Fibroblast of villous mesenchyme (primary cell): ENCODE measurements at places on chromosomes 5 and 9. TPM values are rescaled to one million over a fixed set of nuclear protein-coding genes. Genes with fewer than 3 reads are reported as not detected.

OR13C5 gene
- total RNA-seq: not detected in 2 replicates

PCDHA7 gene
- 0.32 and 0.86 TPM in 2 replicates for total RNA-seq

DNA sequence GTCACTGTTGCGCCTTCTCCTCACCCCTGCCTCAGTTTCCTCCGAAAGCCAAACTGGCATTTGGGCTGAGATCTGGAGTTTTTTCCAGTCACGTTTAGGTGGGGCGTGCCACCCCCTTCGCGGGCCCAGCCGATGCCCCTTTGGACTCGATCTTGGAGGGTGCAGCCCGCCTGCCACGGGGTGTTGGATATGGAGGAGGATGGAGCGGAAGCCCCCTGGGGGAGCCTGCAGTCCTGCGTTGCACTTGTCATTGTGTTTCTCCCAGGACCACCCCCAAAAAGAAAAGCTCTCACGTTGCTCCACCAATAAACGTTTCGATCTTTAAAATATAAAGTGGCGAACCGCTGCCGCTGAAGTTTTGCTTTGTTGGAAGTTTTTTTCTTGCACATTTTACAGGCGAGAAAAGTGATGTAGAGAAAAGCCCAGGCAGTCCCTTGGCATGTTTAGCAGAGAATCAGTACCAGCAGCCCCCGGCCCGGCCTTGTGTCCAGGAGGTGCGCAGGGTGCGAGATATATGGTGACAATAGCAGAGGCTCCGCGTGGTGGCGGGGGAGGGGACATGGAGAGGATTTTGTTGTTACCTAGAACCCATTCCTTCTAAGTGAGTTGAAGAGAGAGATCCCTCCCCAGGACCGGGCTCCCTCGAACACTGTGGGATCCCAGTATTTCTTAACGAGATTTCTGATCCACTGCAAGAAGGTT, 681 bp downstream of the F2R start:
- DNase-seq: no peak

DNA sequence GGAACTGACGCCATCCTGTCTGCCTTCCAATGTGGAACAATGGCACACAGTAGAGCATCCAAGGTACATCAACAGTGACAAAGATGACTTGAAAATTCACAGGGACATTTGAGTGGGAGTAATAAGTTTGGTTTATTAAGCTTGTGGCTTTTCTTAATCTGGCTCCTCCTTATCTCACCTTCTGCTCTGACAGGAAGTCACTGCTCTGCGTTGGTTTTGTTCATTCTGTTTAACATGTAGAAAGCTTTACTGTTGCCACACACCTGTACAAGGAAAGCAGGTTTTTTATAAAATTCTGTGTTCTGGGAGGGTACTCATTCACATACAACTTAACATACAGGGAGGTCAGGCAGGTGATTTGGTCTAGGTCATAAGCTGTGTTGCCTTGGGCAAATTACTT, 1.6 kb upstream of the GZMK start:
- no peak for DNase-seq

BNC2 gene
- total RNA-seq: 33.7 and 41.6 TPM in 2 replicates

DNA sequence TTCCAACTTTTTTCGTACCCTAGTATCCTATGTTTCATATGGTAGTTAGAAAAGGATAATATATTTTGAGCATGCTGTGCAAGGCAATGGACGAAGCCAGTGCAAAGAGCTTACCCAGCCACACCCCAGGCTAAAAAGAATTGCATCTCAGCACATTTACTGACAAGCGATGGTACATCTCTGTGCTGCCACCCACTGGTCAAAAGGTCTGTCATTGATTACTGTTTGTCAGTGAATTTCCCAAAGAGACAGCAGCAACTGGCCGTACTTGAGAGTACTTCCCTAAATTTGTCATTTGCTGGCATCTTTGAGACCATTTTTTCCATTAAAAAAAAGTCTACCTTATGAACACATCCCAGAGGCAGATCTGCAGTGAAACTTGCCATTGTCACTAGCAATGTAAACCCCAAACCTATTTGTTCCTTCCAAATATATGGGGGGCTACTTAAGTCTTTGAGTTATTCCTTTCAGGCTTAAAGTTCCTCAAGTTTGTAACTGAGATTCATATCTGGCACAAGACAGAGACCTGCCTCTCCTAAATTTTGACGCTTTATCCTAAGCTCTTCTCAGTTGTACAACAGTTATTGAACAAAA, 184.3 kb downstream of the CTNND2 start:
- DNase-seq: no peak

DNA sequence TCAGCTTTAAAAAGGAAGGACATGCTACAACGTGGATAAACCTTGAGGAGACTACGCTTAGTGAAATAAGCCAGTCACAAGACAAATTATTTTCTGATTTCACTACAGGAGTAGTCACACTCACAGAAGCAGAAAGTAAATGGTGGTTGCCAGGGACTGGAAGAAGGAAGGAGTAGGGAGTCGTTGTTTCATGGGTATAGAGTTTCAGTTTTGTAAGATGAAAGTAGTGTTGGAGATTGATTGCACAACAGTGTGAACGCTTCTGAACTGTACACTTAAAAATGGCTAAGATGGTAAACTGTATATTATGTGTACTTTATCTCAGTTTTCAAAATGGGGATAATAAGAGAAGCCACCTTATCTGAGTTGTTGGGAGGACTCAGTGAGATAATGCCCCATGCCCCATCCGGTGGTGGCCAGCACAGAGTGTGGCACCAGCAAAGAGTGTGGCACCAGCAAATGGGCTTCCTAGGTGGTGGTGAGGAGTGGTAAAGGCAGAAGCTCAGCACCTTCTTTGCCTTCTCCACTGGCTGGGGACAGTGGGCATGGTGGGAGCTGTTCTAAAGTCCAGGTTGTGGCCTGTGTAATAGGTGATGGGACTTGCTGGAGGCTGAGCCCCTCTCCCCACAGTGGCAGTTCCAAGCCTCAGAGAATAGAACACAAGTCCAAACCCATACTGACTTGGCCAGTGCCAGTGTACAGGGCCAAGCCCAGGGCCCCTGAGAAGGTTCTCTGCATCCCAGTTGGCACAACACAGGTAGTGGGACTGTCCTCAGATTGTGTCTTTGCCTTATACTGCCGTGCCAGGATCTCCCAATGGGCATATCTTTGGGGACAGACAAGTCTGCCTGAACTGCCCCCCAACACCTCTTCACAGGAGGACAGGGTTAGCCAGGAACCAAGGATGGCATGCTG, 4.4 kb downstream of the SLC22A4 start:
- DNase-seq: peak; percentile 63

DNA sequence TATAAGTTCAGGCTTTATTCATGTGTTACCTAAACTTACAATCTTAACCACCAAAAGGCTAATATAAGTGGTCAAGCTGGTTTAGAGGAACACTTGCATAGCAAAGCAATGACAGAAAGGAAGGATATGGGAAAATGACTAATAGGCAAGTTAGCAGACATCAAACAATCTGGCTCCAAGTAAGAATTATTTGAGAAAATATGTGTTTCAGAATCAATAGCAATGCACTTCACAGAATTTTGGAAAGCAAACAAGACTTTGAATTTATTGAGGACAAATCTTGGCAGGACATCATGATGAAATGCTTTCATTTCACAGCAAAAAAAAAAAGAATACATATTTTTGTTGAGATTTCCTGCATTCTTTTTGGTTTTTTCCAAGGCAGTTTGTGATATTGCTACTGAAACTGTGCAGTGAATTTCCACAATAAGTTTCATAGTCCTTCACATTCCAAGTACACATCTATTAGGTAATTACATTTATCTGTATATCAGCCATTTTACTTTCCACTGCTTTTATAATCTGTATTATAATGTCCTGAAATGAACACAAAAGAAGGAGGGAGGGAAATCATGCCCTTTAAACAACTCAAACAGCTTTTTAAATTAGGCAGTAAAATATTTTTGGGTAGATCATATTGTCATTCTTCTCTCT, 417.9 kb downstream of the NR2F1-AS1 start:
- DNase-seq: peak; percentile 78

PCDHAC2 gene
- under 0.01 TPM in 2 replicates for total RNA-seq

DNA sequence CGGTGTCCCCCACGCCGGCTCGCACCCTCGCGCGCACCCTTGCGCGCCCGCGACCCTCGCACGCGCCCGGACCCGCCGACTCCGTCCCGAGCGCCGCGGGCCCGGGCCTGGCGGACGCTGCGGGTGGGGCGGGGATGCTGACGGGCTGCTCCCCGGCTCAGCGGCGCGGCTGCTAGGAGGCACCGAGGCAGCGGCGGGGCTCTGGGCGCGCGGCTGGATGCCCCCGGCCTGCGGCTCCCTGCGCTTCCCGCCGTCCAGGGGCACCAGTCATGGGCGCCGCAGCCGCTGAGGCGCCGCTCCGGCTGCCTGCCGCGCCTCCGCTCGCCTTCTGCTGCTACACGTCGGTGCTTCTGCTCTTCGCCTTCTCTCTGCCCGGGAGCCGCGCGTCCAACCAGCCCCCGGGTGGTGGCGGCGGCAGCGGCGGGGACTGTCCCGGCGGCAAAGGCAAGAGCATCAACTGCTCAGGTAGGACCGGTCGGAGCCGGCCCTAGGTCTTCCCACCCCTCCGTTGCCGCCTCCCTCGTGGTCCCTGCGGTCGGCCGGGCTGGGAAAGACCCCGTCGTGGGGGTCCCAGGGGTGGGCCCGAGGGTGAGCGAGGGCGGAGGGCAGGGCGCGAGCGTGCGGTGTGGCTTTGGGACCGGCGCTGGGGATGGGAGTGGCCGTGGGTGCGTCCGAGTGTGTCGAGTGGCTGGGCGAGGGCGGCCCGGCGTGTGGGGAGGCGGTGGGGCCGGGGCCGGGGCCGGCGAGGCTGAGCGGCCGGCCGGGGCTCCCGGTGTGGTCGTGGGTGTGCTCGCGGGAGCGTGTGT, 530 bp downstream of the TMEFF1 start:
- DNase-seq: peak; percentile 21
